ENCODE measurements at places on chromosomes 13 and 19.

- no peaks in the 10 kb centered on the region for H3K4me1 ChIP-seq
- no peaks in the 10 kb centered on the region for H3K36me3 ChIP-seq
- no peak overlapping the region for H3K4me3 ChIP-seq
- no peak overlapping the region for H3K27ac ChIP-seq
- no peak for DNase-seq
Measured at GRCh38 chr19:6761053-6761676, 6.1 kb downstream of the SH2D3A start.

DNA sequence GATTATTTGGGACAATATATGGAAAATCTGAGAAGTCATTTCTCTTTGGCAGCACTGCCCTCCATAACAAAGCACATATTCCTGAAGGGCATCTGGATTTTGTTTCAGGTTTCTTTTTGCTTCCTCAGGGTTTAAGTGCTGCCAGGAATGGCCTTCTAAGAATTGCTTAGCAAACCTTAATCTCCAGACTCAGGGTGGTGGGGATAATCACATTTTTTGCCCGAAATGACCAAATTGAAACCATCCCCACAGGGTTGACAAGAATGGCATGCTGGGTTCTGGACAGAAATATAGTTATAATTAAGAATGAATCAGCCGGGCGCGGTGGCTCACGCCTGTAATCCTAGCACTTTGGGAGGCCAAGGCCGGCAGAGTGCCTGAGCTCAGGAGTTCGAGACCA is 6.4 kb upstream of the CDADC1 start:
- no peak overlapping the region for H3K4me3 ChIP-seq
- DNase-seq = no peak
- H3K27me3 ChIP-seq = no peaks in the 10 kb centered on the region
- no peaks in the 10 kb centered on the region for H3K4me1 ChIP-seq
- no peaks in the 10 kb centered on the region for H3K36me3 ChIP-seq

DNA sequence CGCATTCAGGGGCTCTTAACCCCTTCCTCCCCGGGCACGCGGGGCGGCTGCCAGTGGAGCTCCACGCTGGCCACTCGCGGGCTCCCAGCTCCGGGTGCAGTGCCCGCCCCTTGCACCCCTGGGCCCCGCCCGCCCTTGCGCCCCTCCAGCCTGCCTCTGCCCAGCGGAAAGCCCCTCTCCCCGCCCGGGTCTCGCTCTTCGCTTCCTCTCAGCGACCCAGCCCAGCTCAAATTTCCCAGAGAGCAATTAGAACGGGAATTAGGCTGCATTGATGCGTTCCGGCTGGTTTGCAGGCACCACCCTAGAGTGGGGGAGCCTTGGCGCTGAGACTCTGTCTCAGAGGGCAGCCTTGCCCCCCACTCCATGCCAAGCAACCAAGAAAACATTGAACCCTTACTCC is 1.8 kb upstream of the GSX1 start:
- DNase-seq = no peak
- H3K4me1 ChIP-seq = peaks cover 26% of the 10 kb centered on the region
- no peaks in the 10 kb centered on the region for H3K36me3 ChIP-seq
- peaks cover 18% of the 10 kb centered on the region for H3K27me3 ChIP-seq
- peak overlapping the region; percentile 64 for H3K4me3 ChIP-seq

DNA sequence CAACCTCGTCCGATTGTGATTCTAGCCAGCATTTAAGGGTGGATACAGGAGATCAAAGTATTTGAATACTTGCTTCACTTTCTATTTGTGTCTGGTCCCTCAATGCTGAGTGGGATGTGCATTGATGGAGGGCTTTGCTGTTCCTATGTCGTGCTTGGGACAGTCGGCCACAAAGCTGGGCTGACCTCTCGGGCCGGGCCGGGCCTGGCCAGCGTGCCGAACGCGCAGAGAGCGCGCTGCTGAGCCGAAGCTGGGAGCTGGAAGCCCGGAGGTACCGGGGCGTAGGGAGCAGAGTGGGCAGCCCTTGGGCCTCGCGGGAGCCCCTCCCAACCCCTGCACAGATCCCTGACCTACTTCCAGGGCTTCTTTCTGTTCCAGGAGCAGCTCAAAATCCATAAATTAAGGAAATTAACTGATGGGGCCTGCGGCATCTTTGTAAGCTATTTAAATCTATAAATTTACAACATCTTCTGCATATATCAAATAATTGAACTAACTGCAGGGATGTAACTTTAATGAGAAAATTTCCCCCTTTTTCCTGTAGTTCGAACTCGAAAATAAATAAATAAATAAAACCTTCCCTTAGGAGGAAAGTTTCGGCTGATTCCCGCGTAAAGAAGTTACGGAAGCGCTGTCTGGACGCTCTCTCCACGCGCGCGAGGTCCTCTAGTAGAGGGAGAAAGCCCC is 1.8 kb upstream of the KCTD15 start:
- peak overlapping the region; percentile 91 for H3K4me3 ChIP-seq
- peak overlapping the region; percentile 91 for H3K27ac ChIP-seq
- DNase-seq = no peak
- H3K4me1 ChIP-seq = no peaks in the 10 kb centered on the region
- no peaks in the 10 kb centered on the region for H3K27me3 ChIP-seq
- no peaks in the 10 kb centered on the region for H3K36me3 ChIP-seq

GRCh38 chr13:51942189-51942588 is 69.1 kb downstream of the ATP7B start:
- peaks cover 27% of the 10 kb centered on the region for H3K36me3 ChIP-seq
- no peaks in the 10 kb centered on the region for H3K4me1 ChIP-seq
- no peak for DNase-seq
- no peaks in the 10 kb centered on the region for H3K27me3 ChIP-seq
- H3K27ac ChIP-seq = no peak overlapping the region
